ENCODE measurements at places on chromosomes 11 and 22.

DNA sequence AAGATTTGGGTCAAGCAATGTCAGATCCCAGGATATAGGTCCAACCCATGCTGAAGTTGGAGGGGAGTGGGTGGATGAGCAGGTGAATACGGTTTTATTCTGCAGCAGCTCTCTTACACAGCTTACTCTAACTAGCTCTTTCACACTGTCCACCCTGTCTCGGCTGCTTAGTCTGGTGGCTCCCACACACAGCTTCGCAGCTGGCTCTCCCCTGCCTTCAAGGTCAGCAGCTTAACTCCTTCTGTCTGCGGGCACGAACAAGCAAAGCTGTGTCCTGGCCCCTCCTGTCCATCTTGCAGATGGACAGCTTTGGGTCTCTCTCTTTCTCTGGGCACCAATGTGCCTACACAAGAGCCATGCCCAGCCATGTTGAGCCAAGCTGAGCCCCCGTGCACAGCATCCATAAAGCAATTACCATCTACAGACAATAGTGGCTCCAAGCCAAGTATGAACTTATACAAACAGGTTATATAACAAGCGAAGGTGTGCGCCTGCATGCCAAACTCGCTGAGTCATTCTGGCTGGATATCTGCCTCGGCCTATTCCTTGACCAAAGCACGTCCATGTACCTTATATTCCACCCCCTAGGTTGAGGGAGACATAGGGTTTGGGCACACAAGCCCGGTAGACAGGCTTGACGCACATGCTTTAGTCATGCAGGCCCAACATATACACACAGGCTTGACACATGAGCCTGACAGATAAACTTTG lies 1307.8 kb upstream of the RAG2 start:
- no peak for DNase-seq

DNA sequence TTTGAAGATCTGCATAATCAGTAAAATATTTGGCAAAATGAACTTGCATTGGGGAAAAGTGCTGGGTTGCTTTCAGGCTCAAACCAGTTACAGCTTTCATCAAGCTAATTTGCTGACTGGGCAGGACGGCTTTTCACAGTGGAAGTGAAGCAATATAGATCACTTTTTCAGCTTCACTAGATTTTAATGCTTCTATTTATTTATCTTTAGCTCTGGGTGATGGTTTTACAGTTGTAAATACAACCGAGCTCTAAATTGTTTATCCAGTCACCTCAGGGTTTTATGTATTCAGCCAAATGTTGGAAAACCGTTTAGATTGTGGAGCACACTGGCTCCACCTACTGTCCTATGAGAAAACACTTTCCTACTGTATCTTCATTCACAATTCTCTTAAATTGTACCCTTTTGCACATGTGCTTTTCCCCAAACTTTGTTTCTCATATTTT lies 58.2 kb downstream of the ACER3 start:
- DNase-seq, result no peak

- DNase-seq, result no peak
Measured at GRCh38 chr11:60085909-60086308, 2.6 kb upstream of the MS4A2 start.

GRCh38 chr11:23151819-23152218 lies 291.5 kb upstream of the CCDC179 start:
- no peak for DNase-seq

- DNase-seq, result no peak
Measured at GRCh38 chr11:119709638-119710346, 19.2 kb downstream of the NECTIN1 start.

- no peak for DNase-seq
Measured at GRCh38 chr11:47257517-47258316, at the start of gene NR1H3. NR1H3 (plus strand) TSS chr11:47257996; CDS start chr11:47259217, 1,221 bp downstream.

- no peak for DNase-seq
Measured at GRCh38 chr22:24965822-24966626, 13.5 kb downstream of the KIAA1671 start.

- no peak for DNase-seq
Measured at GRCh38 chr11:57358543-57358961, 20.4 kb downstream of the P2RX3 start.

DNA sequence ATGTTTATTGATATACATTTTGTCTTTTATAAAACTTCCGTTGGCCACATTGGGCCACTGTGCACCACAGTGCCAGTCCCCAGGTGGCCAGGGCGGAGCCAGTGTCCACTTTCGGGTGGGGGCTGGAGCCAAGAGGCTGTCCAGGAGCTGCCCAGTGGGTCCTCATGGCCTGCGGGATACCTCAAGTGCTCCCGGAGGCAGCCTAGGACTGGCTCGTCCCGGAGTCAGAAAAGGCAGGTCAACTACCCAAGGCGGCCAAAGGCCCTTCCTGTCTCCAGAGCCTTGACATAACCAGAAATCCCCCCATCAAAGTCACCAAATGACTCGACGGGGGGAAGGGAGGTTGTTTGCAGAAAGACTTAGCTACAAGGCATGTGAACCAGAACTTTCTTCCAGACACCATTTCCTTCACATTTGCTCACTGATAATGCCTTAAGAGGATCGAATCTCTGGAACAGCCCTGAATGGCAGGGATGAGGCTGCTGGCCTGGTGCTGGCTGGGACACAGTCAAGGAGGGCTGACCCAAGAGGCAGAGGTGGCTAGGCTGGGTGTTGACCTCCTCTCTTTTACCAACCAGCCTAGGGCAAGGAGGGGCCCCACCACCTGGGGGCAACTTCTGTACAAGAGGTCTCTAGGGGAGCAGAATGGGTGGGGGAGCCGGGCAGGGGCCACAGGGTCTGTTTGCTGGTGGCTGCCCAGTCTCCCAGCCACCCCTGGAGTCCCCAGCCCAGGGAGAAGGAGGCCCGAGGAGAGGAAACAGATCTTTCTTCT lies 8.4 kb downstream of the MRGPRF start:
- DNase-seq, result no peak

DNA sequence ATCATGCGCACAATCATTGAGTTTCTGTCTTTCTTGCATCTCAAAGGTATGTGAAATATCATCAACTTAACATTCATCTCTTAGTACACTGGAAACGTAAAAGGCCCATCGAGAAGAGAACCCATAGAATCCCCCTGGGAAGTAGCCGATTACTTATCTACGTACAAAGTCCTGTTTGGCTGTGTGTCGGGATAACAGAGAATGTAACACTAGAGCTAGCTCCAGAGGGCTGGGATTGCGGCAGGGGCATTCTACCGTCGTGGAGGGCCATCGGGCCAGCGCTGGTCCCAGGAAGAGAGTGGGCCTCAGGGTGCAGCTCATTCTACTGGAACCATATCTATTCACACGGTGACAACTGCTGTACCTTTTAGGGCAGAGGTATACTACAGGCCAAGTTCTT lies 4.5 kb downstream of the GAL start:
- DNase-seq, result no peak

DNA sequence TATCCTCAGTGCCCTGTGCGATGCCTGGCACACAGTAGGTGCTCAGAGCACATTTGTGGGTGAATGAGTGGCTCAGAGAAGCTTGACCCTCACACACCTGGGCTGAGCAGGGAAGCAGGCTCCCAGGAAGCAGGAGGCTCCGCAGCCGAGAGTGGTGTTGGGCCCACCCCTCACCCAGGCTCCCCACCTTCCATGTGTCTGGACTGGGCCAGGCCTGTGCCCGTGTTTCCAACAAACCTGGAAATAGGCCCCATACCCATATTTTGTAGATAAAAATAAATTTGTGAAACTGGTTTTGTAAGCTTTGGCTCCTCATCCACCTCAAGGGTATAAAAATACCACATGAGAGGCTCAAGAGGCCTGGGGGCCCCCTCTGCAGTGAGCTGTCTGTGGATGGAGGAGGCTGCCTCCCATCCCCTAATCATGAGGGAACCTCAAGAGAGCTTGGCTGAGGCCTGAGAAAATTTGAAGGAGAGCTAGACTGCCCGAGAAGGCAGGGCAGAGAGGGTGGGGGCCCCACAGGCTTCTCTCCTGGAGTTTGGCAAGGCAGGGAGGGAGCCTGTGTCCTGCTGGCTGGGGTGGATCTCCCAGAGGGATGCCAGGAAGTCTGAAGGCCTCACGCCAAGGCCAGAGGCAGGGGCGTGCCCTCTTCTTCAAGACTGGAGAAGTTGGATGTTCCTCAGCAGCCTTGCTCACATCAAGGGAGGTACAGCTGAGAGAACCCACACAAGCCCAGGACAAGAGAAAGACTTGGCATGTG lies 147.0 kb upstream of the NECTIN1 start:
- no peak for DNase-seq

DNA sequence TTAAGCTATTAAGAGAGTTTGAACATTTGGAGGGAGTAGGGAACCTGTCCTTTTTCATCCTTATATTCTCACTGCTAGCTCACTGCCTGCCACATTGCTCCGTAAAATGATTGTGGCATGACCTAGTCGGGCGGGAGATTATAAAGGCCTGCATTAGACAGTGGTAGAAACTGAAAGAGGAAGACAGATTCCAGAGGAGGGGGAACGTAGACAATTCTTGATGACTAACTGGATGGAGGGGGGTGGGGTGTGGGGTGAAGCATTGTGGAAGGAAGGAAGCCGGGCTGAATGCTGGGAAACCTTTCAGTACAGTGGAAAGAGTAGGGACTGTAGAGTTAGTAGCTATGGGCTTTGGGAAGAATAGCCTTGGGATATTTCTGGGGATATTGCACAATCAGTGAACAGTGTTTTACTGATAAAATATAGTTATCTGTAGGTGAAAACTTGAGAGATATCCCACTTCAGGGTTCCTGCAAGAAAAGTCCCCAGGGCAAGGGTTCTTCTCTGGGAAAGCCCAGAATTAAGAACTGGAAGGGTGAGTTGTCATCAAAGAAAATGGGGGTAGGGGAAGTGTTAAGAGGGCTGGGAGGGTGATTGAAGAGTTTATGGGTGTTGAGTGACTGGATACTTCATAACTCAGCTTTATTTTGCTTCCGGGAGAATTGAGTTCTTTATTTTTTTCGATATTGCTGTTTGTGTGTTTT lies 2.1 kb downstream of the MED15 start:
- no peak for DNase-seq

GRCh38 chr11:45245218-45246045 lies 40.7 kb downstream of the SYT13 start:
- DNase-seq, result no peak

- no peak for DNase-seq
Measured at GRCh38 chr11:33957304-33957917, 65.5 kb upstream of the LMO2 start.

- DNase-seq, result no peak
Measured at GRCh38 chr11:15159085-15159484, 44.4 kb downstream of the INSC start.

- no peak for DNase-seq
Measured at GRCh38 chr11:30089921-30090320, 73.1 kb upstream of the KCNA4 start.

DNA sequence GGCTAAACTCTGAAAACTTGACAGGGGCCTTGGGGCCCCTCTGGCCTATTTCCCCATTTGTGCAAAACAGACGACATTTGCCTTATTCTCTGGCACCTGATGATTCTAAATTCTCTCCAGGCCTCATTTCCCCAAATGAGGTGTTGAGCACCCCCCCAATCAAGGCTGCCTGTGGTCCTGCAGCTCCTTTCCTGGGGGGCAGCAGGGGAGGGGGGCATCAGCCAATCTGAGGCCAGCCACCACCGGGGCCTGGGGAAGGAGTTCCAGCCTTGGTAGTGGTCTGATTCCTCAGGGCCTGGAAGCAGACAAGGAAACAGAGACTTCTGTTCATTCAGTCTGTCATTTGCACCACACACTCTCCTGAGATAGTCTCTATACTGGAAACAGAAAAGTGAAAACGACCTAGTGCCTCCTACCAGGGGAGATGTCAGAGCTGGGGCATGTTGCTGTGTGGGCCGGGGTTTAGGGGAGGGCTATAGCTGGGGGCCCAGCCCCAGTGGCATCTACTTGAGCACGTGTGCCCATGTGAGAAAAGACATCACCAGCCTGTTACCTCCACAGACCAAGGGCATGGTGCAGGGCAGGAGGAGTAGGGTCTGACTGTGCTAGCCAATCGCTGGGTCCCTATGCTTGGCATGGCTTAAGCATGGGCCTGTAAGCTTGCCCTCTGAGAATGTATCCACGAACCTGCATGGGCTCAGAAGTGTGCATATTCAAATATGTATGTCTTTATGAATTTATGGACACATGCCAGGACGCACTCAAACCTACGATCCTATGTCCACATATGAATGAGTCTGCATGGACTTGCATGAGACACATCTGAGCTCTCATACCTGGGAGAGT lies 1.8 kb upstream of the TPBGL start:
- DNase-seq, result no peak

GRCh38 chr11:97860237-97860636 lies 1160.5 kb upstream of the CNTN5 start:
- no peak for DNase-seq

- no peak for DNase-seq
Measured at GRCh38 chr11:83034673-83035014, 37.1 kb downstream of the RAB30 start.

DNA sequence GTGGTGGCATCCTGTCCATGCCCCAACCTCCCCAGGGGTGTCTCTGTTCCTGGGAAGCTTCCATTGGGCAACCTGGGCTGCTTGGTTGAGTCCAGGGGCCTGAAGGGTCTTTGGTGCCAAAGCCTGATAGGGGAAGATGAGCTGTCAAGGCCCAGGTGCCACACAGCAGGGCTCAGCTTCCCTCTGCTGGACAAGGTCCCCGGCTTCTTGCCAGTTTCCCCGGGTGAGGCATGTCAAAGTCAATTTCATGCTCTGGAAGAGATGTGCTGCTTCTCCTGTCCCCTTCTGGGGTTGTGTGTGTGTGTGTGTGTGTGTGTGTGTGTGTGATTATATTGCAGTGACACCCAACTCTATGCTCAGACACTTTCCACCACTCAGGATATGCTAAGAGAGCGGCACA lies 26.9 kb downstream of the TP53I11 start:
- no peak for DNase-seq

DNA sequence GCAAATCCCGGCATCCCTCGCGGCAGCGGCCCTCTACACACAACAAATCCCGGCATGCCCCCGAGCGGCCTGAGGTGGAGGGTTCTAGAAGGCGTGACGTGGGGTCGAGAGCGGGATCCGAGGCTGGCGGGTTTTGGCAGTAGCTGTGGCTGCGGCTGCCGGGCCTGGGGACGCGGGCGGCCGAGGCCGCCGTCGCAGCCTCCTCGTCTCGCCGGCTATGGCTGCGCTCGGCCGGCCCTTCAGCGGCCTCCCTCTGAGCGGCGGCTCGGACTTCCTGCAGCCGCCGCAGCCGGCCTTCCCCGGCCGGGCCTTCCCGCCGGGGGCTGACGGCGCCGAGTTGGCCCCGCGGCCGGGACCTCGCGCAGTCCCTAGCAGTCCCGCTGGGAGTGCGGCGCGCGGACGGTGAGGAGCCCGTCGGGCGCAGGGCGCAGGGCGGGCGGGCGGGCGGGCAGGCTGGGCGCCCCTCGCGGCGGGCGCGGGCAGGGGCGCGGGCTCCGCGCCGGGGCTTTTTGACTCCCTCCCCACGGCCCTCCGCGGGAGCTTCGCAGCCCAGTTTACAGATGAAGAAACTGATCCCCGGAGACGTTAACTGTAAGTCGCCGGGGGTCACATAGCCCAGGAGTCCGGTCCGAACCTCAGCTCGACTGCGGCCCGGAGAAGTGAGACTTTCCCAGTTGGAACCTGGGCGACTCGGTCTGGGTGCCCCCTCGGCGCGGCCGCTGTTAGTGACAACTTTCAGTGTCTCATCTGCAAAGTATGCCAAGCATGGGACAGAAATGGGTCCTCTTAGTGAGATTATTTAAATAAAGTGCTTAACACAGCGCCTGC lies at the start of gene CCDC117:
CCDC117 (plus strand) TSS at position 63 of the 828 bp plus-strand sequence; CDS start at position 218, 155 bp downstream.
- peak; percentile 88 for DNase-seq

GRCh38 chr11:35305670-35306382 lies 113.5 kb downstream of the SLC1A2 start:
- no peak for DNase-seq

GRCh38 chr11:92259861-92260260 lies 35.2 kb downstream of the FAT3 start:
- no peak for DNase-seq

GRCh38 chr22:29443452-29443851 lies 5.1 kb downstream of the RFPL1 start:
- no peak for DNase-seq
